ENCODE measurements at places on chromosomes 16 and 17.

DNA sequence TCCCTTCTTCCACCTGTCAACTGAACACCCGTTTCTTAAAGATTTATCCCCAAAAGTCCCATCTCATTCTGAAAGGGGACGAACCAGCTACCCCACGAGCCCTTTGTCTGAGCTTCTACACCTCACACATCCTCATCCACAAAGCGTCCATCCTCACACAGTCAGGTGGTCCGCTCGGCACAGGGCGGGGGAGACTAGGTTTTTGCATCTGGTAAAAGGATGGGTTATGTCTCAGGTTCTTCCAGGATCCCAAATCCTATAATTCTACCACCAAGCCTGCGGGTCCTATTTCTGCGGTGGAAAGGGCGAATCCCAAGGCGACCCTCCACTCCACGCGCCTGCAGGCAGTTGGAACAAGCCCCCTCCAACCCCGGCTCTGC is 458 bp downstream of the GFOD2 start:
- no peak for DNase-seq

DNA sequence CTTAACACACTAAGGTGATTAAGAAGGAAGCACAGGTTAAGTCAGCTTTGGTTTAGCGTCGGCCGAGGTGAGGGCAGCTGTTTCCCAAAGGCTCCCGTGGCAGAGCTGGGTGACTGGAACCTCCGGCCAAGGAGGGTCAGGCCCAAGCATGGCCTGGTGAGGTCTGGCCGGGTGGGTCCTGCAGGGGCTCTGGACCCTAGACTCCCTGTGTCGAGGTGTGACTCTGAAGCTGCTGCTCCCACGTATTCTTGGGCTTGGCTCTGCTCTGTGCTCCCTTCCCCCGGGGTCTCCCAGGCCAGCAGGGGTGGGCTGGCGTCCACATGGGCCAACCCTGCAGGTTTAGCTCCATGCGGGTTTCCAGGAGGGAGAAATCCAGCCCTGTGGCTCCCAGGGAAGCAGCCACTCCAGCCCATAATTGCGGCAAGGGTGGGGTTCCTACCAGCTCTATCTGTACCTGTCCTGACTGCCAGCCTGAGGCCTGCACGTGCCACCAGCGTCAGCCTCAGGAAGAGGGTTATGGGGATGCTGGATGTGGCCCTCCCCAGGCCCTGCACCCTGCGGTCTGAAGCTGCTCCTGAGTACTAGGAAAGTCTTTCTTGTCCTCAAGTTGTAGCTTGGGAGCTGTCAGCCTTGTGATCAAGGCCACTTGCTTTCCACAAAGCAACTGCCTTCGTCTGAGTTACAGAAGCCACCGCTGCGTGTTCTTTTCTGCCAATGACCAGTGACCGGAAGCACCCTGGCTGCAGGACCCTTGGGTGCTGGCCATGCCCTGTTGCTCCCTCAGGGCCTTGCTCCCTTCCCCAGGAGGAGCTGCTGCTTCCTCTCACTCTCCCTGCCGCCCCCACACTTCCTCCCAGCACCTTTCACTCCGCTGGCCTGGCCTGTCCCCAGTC is 4.8 kb downstream of the CDK5R1 start:
- no peak for DNase-seq

GRCh38 chr16:3358871-3359270 is 3.2 kb downstream of the OR2C1 start:
- no peak for DNase-seq

DNA sequence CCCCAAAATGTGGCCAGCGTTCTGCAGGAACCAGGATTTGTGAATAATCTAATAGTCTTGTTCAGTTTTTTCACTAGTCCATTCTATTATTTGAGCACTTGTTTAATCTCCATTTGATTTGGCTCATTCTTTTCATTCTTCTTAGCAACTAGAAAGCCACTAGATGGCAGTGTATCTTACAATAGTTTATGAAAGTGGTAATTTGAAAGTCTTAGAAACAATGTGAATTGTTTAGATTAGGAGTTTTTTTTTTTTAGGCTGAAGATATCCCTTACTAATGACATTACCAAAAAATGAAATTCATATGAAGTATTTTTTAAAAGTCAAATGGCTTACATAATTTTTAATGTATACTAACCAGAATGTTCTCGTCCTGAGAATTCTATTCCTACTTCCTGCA is 6.7 kb downstream of the ERI2 start:
- peak; percentile 31 for DNase-seq

DNA sequence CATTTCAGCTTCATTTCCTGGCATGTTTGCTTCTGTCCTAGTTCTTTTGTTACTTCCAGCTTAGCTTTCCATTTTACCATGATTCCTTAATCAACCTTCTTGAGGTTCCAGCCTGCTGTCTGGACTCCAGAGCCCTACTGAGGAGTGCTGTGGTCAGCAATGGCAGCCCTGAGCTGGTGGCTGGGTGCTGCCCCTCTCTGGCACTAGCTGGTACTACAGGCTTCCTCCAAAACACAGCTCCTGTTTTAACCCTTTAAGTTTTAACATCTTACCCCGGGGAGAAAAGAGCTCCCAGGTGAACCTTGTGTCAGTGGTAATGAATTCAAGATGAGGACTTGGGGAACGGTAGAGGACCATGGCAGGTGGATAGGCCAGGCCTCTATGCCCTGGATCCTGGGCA is 395.5 kb downstream of the TMEM114 start:
- no peak for DNase-seq

- DNase-seq = no peak
These were observed 4.2 kb downstream of the CDRT4 start for GRCh38 chr17:15462976-15463772.

- no peak for DNase-seq
These were observed 76.9 kb downstream of the MRTFB start for GRCh38 chr16:14148016-14148415.

DNA sequence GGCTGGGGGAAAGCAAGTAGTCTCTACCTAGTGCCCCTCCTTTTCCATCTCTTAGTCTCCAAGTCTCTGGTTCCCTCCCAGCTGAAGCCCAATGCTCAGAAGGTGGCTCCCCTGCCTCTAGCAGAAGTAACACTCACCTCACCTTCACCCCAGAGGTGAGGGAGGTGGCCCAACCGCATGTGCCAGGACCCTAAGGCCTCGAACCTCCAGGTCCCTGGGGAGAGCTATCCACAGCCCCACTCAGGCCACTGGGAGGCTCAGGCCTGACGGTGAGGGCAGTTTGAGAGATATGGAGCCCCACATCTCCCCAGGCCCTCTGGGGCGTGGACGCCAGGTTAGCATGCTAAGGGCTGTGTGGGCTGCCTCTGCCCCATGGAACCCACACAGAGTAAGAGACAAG is 5.8 kb downstream of the CBLN1 start:
- DNase-seq = no peak

DNA sequence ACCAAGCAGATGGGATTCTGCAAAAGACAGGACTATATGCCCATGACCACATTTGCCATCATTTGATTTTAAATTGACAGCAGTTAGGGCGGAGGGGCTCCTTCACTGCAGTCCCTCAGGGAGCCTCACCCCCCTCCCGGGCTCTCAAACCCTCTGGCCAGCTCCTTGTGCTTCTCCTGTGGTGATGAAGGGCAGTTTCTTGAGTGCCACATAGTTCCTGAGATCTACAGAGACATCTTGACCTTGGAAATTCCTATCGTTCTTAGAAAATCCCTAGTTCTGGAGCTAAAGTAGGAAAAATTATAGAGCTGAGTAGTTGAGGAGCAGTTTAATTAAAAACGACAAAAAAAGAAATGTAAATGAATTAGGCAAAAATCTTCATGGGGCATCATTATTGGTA is 231.5 kb downstream of the CCDC182 start:
- DNase-seq = no peak

DNA sequence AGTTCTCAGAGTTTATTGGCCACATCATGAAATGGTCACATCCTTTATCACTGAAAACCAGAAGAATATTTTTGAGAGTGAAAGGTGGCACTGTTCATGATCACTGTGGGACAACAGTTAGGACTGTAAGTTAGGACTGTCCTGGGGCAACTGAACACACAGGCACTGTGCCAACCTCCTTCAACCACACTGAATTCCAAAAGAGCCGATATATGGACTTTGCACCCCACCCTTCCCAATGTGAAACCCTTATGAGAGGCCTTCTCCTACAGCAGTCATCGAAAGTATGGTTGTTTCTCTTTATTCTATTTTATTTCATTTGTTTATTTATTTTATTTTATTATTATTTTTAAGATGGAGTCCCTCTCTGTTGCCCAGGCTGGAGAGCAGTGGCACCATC is 353.5 kb downstream of the TOX3 start:
- DNase-seq = no peak

GRCh38 chr16:82995924-82996441 is 369.2 kb downstream of the CDH13 start:
- no peak for DNase-seq

GRCh38 chr16:85462714-85463611 is 150.2 kb upstream of the GSE1 start:
- no peak for DNase-seq

DNA sequence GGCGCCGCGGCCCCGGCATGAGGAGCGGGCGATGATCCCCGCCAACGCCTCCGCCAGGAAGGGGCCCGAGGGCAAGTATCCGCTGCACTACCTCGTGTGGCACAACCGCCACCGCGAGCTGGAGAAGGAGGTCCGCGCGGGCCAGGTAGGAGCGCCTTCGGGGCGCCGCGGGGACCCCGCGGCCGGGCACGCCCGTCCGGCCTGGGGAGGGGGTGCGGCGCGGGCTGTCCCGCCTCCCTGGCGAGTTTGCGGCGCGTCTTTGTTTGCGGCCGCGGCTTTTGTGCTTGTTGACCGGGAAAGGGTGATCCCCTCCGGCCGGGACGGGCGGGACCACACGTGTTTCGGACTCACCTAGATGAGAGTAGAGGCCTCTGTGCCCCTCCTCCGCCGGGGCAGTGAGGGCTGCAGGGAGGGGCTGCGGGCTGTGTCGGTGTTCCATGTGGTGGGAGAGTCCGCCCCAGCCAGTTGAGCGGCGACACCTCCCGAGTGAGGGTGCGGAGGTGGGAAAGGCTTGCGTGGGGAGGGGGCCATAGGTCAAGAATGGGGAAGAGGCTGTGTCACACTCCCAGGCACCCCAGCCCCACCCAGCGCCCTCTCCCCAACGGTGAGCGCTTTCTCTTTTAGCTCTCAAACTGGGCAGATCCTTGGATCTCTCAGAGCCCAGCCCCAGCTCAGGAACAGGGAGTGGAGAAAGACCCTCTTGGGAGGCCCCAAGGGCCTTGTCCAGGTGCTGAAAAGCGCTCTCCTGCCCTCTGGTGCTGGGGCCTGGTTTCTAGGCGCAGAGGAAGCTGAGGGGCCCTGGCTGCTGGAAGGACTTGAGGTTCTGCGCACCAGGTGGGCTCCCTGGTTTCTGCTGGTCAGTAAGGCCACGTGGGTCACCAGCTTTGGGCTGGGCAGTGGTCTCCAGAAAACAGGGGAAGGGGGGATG is 923 bp downstream of the ANKRD13B start:
- no peak for DNase-seq

- no peak for DNase-seq
These were observed 296.3 kb downstream of the HS3ST4 start for GRCh38 chr16:25988084-25988483.

GRCh38 chr17:31433091-31433790 is 41.8 kb downstream of the RAB11FIP4 start:
- DNase-seq = no peak

GRCh38 chr17:151886-152859 is 14.8 kb downstream of the SCGB1C2 start:
- DNase-seq = no peak

GRCh38 chr16:58499615-58500351 is at the start of gene NDRG4:
TSS of gene NDRG4 (plus strand) at chr16:58500143. CDS start at chr16:58500249, 106 bp downstream.
- no peak for DNase-seq

DNA sequence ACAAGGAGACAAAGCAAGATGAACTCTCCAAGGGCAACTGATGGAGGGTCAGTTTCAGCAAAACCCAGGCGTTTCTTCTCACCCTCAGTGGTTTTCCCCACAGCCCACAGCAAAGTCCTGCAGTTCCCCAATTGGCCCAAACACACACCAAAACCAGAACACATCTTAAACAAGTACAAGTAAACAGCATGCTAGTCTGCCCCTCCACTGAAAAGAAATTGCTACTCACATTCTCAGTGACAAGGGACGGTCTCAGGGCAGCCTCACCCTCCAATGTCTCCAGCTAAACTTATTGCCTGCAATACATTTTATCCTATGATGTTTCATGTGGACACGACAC is 300.6 kb upstream of the IRX3 start:
- no peak for DNase-seq

DNA sequence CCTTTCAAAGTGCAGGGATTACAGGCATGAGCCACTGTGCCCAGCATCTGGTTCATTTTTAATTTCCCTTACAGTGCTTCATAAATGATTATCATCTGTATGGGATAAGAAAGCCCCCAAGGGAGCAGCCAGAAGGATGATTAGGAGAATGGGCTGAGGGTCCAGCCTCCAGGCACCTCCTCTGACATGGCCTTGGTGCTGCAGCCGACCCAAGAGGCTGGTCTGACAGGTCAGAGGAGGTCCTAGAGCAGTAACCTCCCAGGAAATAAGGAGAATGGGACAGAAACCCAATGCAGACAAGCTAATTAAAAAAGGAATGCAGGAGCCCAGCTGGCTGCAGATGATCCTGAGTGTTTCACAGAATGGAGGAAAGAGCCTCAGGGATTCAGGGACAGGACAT is 29.0 kb downstream of the MRC2 start:
- DNase-seq = no peak

- no peak for DNase-seq
These were observed 105.2 kb downstream of the CMIP start for GRCh38 chr16:81549547-81550431.

DNA sequence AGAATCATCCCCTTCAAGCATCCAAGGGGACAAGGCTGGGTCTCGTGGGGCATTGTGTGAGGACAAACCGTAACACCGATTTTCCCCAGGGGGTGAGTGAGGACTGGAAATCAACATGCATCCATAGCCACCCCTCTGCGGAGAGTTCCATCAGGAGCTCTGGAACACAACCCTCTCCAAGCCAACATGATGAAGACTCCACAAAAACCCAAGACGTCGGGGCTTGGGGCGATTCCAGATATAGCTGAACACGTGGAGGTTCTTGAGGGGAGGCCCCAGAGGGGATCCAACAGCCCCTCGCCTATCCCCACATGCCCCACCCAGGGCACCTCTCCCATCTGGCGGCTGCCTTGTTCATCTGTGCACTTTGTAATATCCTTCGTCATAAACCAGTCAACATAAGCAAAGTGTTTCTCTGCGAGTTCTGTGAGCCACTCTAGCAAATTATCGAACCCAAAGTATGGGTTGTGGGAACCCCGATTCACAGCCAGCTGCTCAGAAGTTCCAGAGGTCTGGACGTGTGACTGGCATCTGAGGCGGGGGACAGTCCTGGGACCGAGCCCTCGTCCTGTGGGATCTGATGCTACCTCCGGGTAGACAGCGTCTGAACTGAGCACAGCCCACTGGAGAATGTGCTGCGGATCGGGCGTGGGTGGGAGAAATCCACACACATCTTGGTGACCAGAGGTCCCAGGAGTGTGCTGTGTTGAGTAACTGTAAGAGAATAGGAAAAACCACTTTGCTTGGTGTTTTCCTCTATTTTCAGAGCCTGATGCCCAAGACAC is 55.5 kb downstream of the RPH3AL start:
- no peak for DNase-seq

Data from inflammatory macrophage treated with lipopolysaccharide for 1 hour (primary cell).